ENCODE measurements at places on chromosomes 7 and 10.

GRCh38 chr7:50095634-50096033 is 2.6 kb upstream of the ZPBP start:
- peaks cover 4% of the 10 kb centered on the region for H3K4me1 ChIP-seq
- H3K27me3 ChIP-seq = peaks cover 14% of the 10 kb centered on the region
- no peak overlapping the region for H3K4me3 ChIP-seq

DNA sequence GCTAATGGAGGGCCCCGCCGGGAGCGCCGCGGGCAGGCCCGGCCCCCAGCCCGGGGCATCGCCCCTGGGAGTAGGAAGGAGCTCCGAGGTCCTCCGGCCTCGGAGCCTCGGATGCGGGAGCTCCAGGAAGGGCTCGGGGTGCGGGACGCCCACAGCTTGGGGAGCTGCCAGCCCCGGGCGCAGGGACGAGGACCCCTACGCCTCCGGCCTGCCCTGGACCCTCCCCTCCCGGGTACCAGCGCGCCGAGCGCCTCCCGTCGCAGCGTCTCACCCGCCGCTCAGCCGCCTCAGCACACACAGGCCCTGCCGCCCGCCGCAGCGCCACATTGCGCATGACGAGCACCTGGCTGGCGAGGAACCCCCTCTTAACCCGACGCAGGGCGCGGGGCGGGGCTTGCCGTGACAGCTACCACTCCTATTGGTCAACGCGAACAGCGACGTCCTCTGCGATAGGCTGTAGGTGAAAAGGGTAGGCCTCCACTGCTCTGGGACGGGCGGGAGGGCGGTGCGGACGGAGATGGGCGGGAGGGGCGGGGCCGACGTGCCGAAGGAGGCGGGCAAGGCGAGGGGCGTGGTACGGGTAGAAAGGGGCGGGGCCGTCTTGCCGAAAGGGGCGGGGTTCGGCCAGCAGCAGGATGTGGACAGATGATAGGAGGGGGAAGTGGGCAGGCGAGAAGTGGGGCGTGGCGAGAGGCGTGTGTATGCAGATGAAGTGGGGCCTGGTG is at the start of gene PITRM1:
Gene PITRM1, minus strand, starts transcription at position 337 of the 725 bp plus-strand sequence. Its CDS starts 10 bp downstream, at position 327.
- peak; percentile 99 for DNase-seq
- peak within 1 kb of the TSS; percentile 71 for H3K4me3 ChIP-seq
- peak within 1 kb of the TSS; percentile 26 for H3K27ac ChIP-seq
- no peaks in the 10 kb centered on the region for H3K27me3 ChIP-seq
- H3K4me1 ChIP-seq = peaks cover 9% of the 10 kb centered on the region
- H3K36me3 ChIP-seq = peaks cover 18% of the 10 kb centered on the region

DNA sequence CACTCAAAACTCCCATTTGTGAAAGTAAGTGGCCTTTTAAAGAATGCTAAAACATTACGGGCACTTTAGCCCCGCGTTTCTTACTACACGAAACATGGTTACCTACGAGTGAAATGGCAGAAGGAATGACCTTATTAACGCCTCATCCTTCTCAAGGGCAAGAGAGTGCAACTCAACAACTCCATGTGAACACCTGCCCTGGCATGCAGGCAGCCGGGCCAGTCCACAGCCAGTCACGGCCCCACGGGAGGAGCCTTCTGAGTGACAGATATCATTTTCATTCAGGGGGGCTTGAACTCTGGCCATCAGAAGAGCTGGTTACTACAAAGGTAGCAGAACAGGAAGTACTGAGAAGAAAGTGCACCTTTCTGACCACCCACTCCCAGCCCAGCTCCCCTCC is 236.1 kb downstream of the PTPRN2 start:
- no peaks in the 10 kb centered on the region for H3K36me3 ChIP-seq
- DNase-seq = no peak
- H3K27me3 ChIP-seq = peaks cover 32% of the 10 kb centered on the region

DNA sequence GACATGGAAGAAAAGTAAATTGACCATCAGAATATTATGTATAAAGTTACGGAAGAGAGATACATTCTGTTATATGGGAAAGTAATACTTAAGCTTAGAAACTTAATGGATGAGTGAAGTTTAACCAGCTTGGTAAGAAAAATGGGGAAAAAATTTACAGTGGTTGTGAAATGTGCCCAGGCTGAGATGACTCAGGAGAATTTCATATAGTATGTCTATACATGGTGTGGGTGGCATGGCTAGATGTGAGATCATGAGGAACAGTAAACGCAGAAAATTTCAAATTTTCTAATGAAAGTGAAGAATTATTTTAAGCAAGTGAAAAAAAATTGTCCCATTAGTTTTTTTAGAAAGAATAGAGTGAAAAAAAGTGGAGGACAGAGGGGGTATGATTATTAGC is 552.5 kb upstream of the SORCS1 start:
- H3K27ac ChIP-seq = no peak overlapping the region
- DNase-seq = no peak
- H3K4me3 ChIP-seq = no peak overlapping the region
- H3K27me3 ChIP-seq = no peaks in the 10 kb centered on the region
- H3K36me3 ChIP-seq = no peaks in the 10 kb centered on the region

- H3K4me3 ChIP-seq = peak overlapping the region; percentile 81
- H3K4me1 ChIP-seq = peaks cover 8% of the 10 kb centered on the region
- H3K36me3 ChIP-seq = peaks cover 7% of the 10 kb centered on the region
- peaks cover 45% of the 10 kb centered on the region for H3K27me3 ChIP-seq
- H3K27ac ChIP-seq = peak overlapping the region; percentile 38
Measured at GRCh38 chr7:3301831-3302618, 973 bp downstream of the SDK1 start.

DNA sequence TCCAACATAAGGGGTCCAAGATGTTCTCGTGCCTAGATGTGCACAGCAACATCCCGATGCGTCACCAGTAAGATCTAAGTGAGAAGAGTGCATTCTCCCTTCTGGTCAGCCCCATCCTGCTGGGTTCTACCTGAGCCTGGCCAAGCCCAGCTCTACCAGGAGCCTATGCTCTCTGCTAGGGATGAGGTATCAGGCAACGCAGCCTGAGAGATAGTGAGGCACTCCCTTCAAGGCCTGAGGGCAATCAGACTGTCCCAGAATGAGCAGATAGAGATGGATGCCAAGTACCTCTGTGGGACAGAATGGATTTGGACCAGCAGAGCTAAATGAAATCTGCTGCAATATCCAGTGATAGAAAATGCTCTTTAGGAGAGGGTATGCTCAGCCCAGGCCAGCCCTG is 26.7 kb downstream of the DDC start:
- no peaks in the 10 kb centered on the region for H3K4me1 ChIP-seq
- H3K36me3 ChIP-seq = no peaks in the 10 kb centered on the region
- no peak for DNase-seq

- no peak overlapping the region for H3K4me3 ChIP-seq
- peaks cover 7% of the 10 kb centered on the region for H3K27me3 ChIP-seq
- DNase-seq = no peak
- no peaks in the 10 kb centered on the region for H3K36me3 ChIP-seq
- no peak overlapping the region for H3K27ac ChIP-seq
- H3K4me1 ChIP-seq = no peaks in the 10 kb centered on the region
Measured at GRCh38 chr7:16905300-16906044, 23.7 kb upstream of the AGR3 start.

GRCh38 chr7:90642978-90643377 is 46.9 kb downstream of the CDK14 start:
- H3K27me3 ChIP-seq = no peaks in the 10 kb centered on the region
- no peaks in the 10 kb centered on the region for H3K36me3 ChIP-seq
- H3K27ac ChIP-seq = no peak overlapping the region
- no peak for DNase-seq
- H3K4me1 ChIP-seq = no peaks in the 10 kb centered on the region

DNA sequence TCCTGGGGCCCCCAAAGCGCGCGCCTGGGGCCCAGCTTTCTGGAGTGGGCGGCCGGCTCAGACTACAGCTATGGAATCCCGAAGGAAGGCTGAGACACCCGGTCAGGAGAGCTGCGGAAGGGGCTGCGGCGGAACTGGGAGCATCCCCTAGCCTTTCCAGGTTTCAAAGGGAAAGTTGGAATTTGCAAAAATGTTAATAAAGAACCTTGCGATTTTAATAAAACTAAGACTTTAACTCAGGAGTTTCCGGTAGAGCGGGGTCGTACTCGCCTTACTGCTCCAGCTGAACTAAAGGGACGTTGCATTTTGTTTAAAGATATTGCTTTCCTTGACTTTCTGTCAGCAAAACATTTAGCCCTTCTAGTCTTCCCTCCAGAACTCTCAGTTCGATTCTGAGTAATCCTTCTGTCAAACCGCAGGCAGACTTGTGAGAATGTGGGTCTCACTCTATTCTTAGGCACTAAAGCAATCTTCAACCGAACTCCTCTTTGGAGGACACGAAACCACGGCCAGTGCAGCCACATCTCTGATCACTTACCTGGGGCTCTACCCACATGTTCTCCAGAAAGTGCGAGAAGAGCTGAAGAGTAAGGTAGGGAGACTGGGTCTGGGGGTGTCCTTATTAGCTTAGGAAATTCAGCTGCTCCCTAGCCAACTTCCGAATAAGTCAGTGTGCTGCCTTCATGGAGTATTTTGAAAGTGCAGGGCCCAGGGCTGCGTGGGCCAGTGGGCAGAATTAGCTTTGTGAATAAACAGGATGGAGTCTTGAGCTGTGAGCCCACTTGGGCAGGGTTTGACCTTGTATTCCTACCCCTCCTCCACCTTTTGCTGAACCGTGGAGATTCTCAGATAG is 1.9 kb downstream of the CYP26A1 start:
- no peak overlapping the region for H3K27ac ChIP-seq
- DNase-seq = no peak
- peaks cover 9% of the 10 kb centered on the region for H3K4me1 ChIP-seq
- H3K27me3 ChIP-seq = peaks cover 60% of the 10 kb centered on the region
- H3K36me3 ChIP-seq = no peaks in the 10 kb centered on the region

DNA sequence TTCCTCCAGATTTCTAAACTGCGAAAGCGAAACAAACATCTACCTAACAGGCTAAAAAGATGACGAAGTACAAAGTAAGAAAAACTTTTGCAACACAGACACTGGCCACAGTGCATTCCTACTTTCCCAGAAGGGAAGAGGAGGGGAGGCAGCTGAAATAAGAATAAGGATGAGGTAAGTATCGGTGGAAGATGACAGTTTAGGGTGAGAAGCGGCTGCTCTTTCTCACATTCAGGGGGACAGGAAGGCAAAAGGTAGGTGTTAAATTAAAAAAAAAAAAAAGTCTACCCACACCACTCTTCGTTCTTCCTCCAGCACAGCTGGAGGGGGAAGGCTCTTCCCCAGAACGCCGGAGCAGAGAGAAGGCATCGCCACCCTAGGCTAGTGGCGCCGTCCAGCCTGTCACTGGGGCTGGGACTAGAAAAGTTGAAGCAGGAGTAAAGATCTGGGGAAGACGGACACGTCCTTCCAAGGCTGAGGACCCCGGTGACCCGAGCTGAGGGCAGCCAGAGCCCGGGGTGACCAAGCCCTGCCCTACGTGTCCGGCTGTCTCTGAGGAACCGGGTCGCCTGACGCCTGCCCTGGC is 846 bp downstream of the DNAJC1 start:
- H3K27ac ChIP-seq = peak overlapping the region; percentile 94
- H3K36me3 ChIP-seq = peaks cover 21% of the 10 kb centered on the region
- H3K4me3 ChIP-seq = peak overlapping the region; percentile 80
- peaks cover 10% of the 10 kb centered on the region for H3K27me3 ChIP-seq
- DNase-seq = peak; percentile 42

- H3K4me1 ChIP-seq = peaks cover 52% of the 10 kb centered on the region
- H3K27ac ChIP-seq = peak overlapping the region; percentile 88
- H3K27me3 ChIP-seq = no peaks in the 10 kb centered on the region
- H3K4me3 ChIP-seq = peak overlapping the region; percentile 6
Measured at GRCh38 chr7:105210721-105211205, 178.0 kb downstream of the SRPK2 start.

DNA sequence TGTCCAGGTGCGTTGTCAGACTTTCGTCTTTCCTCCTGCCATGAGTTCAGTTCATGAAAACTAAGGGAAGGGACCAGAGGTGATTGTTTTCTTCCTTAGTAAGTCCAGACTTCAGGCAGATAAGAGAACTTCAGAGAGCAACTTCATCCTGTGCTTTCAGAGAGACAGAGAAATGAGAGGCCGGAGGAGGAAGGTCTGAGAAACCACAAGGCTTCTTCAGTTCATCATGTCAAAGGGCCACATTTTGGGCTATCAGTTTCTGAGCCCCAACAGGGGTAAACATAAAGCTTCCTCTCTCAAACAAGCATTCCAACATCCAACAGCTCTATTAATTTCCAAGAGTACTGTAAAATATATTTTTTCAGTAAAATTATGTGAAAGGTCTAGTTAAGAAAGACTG is 668.4 kb upstream of the NRP1 start:
- no peak overlapping the region for H3K4me3 ChIP-seq
- H3K36me3 ChIP-seq = no peaks in the 10 kb centered on the region
- H3K27me3 ChIP-seq = peaks cover 8% of the 10 kb centered on the region
- no peak overlapping the region for H3K27ac ChIP-seq

- peak overlapping the region; percentile 98 for H3K4me3 ChIP-seq
- H3K36me3 ChIP-seq = peaks cover 6% of the 10 kb centered on the region
- H3K4me1 ChIP-seq = peaks cover 39% of the 10 kb centered on the region
- H3K27ac ChIP-seq = peak overlapping the region; percentile 98
- peak; percentile 70 for DNase-seq
Measured at GRCh38 chr7:26293569-26294308, 2.1 kb downstream of the SNX10 start.

- H3K27ac ChIP-seq = no peak overlapping the region
- no peak for DNase-seq
- no peaks in the 10 kb centered on the region for H3K36me3 ChIP-seq
- H3K27me3 ChIP-seq = no peaks in the 10 kb centered on the region
- H3K4me1 ChIP-seq = no peaks in the 10 kb centered on the region
- no peak overlapping the region for H3K4me3 ChIP-seq
Measured at GRCh38 chr10:4334015-4334414, 492.0 kb upstream of the AKR1E2 start.

DNA sequence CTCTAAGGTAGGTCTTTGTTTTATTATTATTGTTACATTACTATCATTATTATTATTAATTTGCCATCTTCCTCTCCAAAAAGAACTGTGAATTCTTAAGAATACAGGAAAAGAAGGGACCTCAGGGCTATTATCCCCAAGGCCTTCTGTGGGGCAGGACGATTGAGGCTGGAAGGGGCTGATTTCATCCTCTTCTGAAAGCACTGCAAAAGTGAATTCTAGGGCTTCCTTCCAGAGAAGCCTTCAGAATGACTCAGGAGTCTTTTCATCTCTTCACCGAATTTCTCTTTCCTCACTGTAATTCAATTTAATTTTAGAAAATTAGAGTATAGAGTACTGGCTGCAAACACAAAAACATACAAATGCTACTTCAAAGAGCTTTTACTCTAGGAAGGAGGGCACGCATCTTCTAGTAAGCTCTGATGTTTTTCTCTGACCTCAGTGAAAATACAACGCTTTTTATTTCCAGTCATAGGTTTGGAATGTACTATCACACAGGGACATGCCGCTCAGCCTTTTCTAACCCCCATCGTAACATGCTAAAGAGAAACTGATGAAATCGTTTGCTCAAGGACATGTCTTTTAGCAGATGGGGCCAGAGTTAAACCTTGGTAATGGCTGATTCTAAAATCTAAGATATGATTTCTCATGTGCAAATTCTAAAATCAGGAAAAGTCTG is 280.2 kb upstream of the PITRM1 start:
- no peaks in the 10 kb centered on the region for H3K36me3 ChIP-seq
- no peak overlapping the region for H3K27ac ChIP-seq
- H3K4me1 ChIP-seq = no peaks in the 10 kb centered on the region

- H3K27me3 ChIP-seq = peaks cover 28% of the 10 kb centered on the region
- no peak for DNase-seq
- no peaks in the 10 kb centered on the region for H3K36me3 ChIP-seq
- H3K4me1 ChIP-seq = no peaks in the 10 kb centered on the region
- H3K27ac ChIP-seq = no peak overlapping the region
Measured at GRCh38 chr10:79627075-79627474, 16.3 kb downstream of the SFTPA1 start.

Measured in effector memory CD8-positive, alpha-beta T cell (primary cell).